ENCODE measurements at places on chromosomes 7 and 10. TPM values are rescaled to one million over a fixed set of nuclear protein-coding genes. Genes with fewer than 3 reads are reported as not detected.

The GIMAP2 gene
- 95.1 TPM for total RNA-seq

The COL13A1 gene
- not detected for total RNA-seq

The PTPRZ1 gene
- not detected for total RNA-seq

The NEUROG3 gene
- not detected for total RNA-seq

The SLC18A3 gene
- total RNA-seq: not detected

The HOXA1 gene
- total RNA-seq: 1.4 TPM

The FAM241B gene
- total RNA-seq: 9.7 TPM

The FLNC gene
- total RNA-seq: not detected

The ATP6V0A4 gene
- not detected for total RNA-seq

The CLDN12 gene
- 2.9 TPM for total RNA-seq

The TM9SF3 gene
- 82.8 TPM for total RNA-seq

The RNF133 gene
- not detected for total RNA-seq

The MMP21 gene
- 0.59 TPM for total RNA-seq

The FAM25G gene
- not detected for total RNA-seq

The LRGUK gene
- total RNA-seq: 0.47 TPM

The CCDC126 gene
- 14.0 TPM for total RNA-seq

The TLL2 gene
- total RNA-seq: not detected

The FAM25A gene
- not detected for total RNA-seq

The XRCC2 gene
- 1.1 TPM for total RNA-seq

The C10orf105 gene
- 0.52 TPM for total RNA-seq

The CYP26C1 gene
- total RNA-seq: not detected

The SSC4D gene
- not detected for total RNA-seq

The KDM7A gene
- 52.0 TPM for total RNA-seq

The AOAH gene
- total RNA-seq: 5.7 TPM

The NUDT5 gene
- total RNA-seq: 38.1 TPM

The ZNF727 gene
- not detected for total RNA-seq

The CFTR gene
- total RNA-seq: not detected

The EPC1 gene
- total RNA-seq: 218 TPM

The OLAH gene
- not detected for total RNA-seq

The CLDN3 gene
- not detected for total RNA-seq

The STAG3 gene
- 6.2 TPM for total RNA-seq

The RAB19 gene
- 6.7 TPM for total RNA-seq

The SPDYE8 gene
- total RNA-seq: not detected

The GALNT17 gene
- total RNA-seq: not detected

The OR6V1 gene
- not detected for total RNA-seq

The CHST15 gene
- 0.22 TPM for total RNA-seq
